ENCODE measurements at places on chromosomes 5 and 9. TPM values are rescaled to one million over a fixed set of nuclear protein-coding genes. Genes with fewer than 3 reads are reported as not detected.

- no peak overlapping the region for H3K4me3 ChIP-seq
- no peak overlapping the region for H3K27ac ChIP-seq
- H3K4me1 ChIP-seq, result no peaks in the 10 kb centered on the region
- DNase-seq, result no peak
- no peaks in the 10 kb centered on the region for H3K27me3 ChIP-seq
Observed at GRCh38 chr9:27261517-27262211, 35.3 kb downstream of the EQTN start.

DNA sequence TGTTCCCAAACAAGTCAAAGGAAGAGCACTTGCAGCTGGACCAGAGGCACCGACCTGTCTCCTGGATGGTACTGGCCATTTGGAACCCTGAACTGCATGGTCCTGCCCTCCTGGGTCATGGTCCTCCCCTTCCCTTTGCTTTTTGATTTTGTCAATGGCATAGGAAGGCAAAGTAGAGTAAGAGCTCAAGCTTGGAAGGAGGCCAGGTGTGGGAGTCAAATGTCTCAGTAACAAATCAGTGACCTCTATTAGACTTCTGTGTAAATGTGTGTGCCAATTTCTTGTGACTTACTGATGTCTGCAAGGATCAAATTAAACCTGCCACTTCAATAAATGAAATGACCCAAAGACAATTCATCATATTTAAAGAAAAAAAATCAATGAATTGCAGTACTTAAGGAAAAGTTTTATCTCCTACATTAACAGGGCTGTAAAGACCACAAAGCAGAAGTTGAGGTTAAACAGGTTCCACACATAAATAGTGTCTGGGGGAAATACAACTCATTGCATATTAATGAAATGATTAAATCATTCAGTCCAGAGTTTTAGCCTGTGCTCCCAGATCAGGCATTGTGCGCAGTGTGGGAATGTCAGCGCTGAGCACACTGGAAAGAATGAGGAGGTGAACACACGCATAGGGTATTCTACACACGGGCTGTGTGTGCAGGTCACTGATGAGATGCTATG, 32.7 kb downstream of the OSMR start:
- DNase-seq, result no peak
- H3K27me3 ChIP-seq, result no peaks in the 10 kb centered on the region
- H3K27ac ChIP-seq, result no peak overlapping the region
- H3K36me3 ChIP-seq, result peaks cover 4% of the 10 kb centered on the region
- H3K4me3 ChIP-seq, result no peak overlapping the region

DNA sequence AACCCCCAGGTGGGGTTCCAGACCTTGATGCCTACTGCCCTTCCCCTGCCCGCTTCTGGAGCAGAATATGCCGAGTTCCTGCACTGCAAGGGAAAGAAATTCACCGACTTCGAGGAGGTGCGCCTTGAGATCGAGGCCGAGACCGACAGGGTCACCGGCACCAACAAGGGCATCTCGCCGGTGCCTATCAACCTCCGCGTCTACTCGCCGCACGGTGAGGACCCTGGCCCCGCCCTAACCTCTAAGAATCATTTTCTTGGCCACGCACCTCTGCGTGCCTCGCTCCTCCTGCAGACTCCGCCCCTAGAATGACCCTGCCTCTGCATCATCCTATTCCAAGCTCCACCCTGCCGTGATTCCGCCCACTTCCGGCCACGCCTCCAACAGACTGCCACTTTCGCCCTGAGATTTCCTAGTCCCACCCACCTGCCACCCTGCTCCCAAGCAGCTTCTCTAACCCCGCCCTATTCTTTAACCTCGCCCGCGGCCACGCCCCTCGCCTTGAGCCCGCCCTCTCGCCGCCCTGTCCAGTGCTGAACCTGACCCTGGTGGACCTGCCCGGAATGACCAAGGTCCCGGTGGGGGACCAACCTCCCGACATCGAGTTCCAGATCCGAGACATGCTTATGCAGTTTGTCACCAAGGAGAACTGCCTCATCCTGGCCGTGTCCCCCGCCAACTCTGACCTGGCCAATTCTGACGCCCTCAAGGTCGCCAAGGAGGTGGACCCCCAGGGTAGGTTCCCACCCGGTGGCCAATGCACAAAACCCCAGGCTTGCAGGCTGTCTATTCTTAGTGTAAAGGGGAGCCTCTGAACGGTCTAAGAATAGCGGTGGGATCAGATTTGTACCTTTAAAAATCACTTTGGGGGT, 15.6 kb downstream of the DNM1 start:
- DNase-seq, result peak; percentile 94
- peaks cover 3% of the 10 kb centered on the region for H3K36me3 ChIP-seq
- no peaks in the 10 kb centered on the region for H3K27me3 ChIP-seq
- H3K4me1 ChIP-seq, result peaks cover 20% of the 10 kb centered on the region

DNA sequence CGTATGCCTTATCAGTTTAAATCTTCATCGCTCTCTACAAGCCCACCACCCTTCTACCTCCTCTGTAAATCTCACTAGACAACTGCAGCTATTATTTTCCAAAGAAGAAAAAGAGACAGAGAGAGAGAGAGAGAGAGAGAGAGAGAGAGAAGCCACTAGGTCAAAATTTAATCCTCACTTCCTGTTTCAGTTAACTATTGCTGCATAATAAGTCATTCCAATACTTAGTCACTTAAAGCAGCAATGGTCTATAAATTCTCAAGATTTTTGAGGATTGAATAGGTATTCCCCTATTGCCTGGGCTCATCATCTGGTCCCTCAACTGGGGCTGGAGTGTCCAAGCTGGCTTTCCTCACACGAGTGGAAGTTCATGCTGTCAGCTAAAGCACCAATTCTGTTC, 68.8 kb downstream of the ITGA1 start:
- DNase-seq, result no peak
- no peak overlapping the region for H3K27ac ChIP-seq
- no peaks in the 10 kb centered on the region for H3K36me3 ChIP-seq
- no peak overlapping the region for H3K4me3 ChIP-seq

- no peak for DNase-seq
- no peaks in the 10 kb centered on the region for H3K36me3 ChIP-seq
- H3K4me3 ChIP-seq, result no peak overlapping the region
Observed at GRCh38 chr5:435961-436640, 6.9 kb upstream of the EXOC3 start.

The FIBCD1 gene
- 0.23 TPM for total RNA-seq

Data from neural crest cell (in vitro differentiated cells).